ENCODE measurements at places on chromosomes 6 and 20.

DNA sequence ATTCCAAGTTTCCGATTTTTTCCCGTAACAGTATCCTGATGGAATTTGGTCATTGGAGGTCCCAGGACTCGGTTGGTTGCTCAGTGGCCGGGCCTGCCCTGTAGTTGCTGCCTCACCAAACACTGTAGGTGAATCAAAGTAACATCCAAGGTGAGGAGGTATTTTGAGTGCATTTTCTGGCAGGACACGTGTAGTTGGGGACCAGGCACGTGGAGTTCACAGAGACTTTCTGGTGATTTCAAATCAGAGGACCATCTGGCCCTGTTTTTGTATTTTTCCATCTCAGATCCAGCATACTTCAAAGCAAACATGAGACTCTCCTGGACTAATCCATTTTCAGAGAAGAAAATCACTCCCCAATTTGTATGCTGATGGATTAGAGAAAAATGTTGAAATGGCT lies 9.9 kb upstream of the DTD1 start:
- DNase-seq = no peak

GRCh38 chr20:37336369-37337207 lies 9.4 kb upstream of the SRC start:
- DNase-seq = no peak

DNA sequence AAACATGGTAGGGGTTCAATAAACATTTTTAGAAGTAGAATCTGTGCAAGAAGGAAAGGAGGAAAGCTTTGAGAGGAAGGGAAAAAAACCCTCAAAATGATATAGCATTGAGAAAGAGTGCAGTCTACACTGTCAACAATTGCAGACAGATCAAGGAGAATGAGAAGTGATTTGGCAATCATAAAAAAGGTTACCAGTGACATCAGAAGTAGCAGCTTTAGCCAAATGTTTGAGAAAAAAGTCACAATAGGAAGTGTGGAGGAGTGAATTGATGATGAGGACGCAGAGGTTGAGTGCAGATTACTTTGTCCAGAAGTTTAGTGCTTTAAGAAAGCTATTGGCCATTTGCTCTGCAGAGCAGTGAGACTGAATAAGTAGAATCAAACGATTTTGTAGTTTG lies 155.0 kb downstream of the GJA1 start:
- DNase-seq = no peak

DNA sequence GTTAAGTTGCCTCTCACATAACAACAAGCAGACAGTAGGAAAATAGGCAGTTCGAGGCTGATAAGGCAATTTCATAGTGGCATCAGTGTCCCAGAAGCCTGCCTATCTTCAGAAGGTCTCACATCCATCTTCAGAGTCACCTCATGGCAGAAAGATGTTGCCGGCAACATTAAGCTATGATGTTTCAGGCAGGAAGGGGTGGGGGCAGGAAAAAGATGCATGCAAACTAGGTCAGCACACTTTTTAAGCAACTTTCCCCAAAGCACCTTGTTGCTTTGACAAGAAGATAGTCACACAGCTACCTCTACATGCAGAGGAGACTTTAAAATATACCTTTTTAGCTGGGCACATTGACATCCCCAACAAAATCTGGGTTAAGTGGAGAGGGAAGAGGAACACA lies 43.2 kb upstream of the SMIM8 start:
- no peak for DNase-seq

DNA sequence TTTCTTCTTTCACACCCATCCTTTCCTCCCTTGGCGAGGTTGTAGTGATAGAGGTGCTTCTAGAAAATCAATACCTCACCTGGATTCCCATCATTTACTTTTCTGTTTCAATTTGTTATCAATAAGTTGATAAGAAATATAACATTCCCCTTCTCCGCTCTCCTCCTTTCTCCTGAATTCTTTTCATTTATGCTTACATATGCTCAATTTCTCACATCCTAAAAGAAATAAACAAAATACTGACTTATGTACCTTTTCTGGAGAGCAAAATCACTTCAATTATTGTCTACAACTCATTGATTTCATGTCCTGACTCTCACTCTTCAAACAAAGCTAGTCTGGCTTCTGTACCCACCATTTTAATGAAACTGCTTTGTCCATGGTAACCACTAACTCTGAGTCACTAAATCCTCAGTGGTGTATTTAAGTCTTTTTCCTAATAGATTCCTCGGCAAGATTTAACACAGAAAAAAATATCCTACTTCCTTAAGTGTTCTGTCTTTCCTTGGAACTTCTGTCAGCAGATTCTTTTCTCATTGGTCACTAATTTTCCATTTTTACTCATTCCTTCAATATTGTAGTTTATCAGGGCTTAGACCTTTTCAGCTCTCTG lies 289.6 kb downstream of the RFPL4B start:
- peak; percentile 79 for DNase-seq

DNA sequence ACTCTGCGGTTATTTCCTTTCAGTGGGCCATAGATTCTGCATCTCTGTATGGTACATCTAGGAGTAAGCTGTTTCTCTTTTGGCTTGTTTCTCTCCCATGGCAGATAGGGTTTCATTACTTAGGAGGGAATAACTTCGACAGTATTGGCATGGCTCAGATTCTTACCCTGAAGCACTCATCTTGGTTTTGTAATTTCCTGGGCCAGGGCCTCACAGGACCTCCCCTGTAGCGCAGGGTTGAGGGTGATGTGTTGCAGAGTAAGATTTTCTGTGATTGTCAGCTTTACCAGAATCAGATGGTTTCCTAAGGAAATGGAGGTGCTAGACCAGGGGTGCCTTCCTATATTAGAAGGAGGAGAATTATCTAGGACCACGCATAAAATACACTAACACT lies 78.3 kb downstream of the STXBP5 start:
- no peak for DNase-seq

DNA sequence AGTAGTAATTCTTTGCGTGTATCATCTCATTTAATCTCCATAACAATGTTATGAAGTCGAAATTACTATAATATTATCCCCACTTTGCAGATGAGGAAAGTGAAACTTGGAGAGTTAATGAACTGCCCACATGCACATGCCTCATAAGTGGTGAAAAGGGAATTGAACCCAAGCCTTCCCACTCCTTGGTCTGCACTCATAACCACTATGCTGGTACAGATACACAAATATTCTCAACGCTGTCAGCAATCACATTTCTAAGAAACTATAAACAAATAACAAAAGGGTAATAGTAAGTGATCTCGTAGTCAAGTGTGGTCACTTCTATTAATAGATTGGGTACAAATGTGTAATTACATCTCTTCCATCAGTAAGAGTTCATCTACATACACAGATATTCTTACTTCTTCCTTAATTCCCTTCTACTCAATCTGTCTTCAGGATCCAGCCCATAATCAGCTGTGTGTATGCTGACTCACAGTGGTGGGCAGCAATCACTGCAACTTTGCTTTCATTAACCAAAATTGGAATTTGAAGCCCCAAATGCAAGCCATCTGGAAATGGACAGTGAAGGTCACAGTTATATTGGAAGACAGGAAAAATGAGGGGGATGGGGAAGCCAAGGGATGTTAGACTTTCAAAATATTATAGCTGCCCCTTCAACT lies 6.6 kb downstream of the PRSS35 start:
- peak; percentile 16 for DNase-seq

- peak; percentile 33 for DNase-seq
These were observed 225.4 kb downstream of the PRL start for GRCh38 chr6:22071270-22072041.

DNA sequence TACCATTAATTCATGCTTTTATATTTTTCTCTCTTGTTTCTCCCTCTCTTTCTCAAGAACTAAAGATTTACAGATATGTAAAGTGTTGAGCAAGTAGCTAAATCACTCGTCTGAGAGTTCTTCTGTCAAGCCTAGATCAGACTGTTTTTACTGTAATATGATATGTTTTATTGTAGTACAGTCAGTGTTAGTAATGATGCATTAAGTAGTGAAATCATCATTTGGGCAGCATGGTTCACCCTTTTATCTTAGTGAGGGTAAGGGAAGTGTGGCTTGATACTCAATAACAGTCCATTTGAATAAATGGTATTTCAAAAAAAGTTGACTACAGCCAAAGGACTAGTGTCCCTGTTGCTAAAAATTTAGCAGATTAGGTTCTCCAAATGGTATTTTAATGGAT lies 9.2 kb downstream of the CYB5R4 start:
- peak; percentile 80 for DNase-seq

- no peak for DNase-seq
These were observed 10.5 kb upstream of the DHX35 start for GRCh38 chr20:38951611-38952010.

GRCh38 chr20:23397961-23398360 lies 23.3 kb downstream of the NAPB start:
- DNase-seq = peak; percentile 19

DNA sequence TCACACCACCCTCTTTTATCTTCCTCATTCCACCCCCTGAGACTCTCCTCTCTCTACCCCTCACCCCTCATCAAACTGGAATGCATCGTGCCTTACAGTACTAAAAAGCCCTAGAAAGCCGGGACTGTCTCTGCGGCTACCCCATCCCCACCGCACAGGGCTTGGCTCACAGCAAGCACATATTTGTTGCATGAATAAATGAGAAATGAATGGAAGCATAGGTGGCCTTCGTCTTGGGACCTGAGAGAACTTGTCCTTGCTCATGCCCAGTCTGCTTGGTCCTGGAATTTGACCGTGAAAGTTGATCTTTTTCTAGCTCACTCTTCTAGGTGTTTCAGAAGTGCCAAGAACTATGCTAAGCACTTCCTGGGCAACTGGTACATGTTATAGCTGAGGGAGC lies 53.3 kb downstream of the APCDD1L start:
- peak; percentile 37 for DNase-seq

DNA sequence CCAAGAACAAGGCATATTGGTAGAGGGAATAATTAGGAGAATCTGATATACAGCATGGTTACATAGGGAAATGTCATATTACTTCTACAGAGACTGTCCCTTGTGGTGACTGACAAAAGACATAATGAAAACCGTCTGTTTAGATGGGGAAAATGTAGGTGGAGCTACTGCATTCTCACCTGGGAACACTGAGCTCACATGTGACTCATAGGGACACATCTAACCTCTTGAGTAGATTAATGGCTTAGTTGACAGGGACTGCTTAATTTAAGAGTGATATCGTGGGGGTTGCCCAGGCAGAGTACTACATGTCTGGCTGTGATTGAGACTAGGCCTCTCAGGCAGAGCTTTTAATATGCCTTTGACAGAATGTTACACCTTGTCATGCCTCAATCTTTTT lies 235.3 kb upstream of the ZFP64 start:
- DNase-seq = peak; percentile 21

- DNase-seq = no peak
These were observed 32.7 kb upstream of the FANCE start for GRCh38 chr6:35419417-35419816.

- DNase-seq = no peak
These were observed 23.6 kb upstream of the ARMC12 start for GRCh38 chr6:35713006-35713767.

DNA sequence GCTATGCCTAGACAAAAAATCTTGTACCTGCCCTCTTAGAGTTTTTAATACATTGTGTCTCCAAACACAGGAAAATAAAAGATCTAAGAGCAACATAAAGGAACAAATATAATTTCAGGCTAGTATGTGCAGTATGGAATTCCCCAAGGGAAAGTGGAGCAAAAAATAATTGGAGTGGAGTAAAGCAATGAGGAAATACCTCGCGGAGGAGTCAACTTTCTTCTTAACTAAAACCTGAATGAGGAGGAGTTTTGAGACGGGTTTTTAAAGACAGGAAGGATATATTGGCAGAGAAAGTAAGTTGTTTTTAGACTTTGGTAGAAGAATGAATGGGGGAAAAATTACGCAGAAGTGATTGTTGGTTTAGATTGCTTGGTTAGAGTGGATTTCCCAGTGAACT lies 14.0 kb downstream of the HIVEP1 start:
- DNase-seq = no peak

DNA sequence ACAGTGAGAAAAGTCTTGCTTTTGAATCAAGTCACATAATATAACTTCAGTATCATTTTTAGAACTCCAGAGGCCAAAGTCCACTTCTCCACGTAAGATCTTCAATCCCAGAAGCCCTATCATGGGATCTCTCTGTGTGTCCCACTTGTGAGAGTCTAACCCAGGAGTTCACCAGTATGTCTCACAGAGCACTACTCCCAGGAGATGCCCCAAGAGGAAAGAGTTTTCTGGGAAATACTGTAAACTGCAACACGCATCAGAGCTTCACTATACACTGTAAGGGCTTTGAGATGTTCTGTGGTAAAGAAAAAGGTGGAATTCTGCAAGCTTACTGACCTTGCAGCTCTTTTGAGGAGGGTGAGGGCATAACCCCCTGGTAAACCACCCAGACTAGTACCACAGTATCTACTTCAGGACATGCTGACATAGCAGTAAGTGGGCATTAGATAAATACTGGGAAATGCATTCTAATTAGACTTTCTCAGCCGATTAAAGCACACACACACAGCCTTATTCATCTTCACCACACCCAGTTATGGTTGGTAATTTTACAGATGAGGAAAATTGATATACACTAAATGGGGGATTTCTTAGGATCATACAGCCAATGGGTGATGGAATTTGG lies 12.3 kb downstream of the DCBLD1 start:
- DNase-seq = no peak

- no peak for DNase-seq
These were observed 36.1 kb downstream of the SMPDL3A start for GRCh38 chr6:122825163-122825562.

- no peak for DNase-seq
These were observed 407.3 kb upstream of the FLRT3 start for GRCh38 chr20:14744723-14745122.
